ENCODE measurements at places on chromosomes 16 and 17. TPM values are rescaled to one million over a fixed set of nuclear protein-coding genes. Genes with fewer than 3 reads are reported as not detected.

DNA sequence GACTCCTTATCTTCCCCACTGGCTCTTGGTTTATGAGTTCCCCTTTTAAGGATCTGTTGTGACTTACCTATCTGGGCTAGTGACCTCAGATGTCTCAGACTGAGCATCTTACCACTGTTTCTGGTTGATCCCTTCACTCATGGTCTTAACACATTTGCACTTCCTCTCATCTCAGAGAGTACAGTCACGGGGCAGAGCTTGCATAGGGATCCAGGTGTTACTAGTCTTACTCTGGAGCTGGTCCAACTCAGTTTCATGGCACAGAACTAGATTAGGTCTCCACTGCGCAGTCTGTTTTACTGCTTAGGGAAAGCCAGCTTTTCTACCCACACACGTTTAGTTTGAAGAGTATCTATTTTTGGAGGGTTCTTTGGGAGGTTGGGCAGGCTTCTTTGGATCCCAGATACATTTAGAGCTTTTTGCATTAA is 10.2 kb downstream of the GABARAPL2 start:
- DNase-seq = no peak

DNA sequence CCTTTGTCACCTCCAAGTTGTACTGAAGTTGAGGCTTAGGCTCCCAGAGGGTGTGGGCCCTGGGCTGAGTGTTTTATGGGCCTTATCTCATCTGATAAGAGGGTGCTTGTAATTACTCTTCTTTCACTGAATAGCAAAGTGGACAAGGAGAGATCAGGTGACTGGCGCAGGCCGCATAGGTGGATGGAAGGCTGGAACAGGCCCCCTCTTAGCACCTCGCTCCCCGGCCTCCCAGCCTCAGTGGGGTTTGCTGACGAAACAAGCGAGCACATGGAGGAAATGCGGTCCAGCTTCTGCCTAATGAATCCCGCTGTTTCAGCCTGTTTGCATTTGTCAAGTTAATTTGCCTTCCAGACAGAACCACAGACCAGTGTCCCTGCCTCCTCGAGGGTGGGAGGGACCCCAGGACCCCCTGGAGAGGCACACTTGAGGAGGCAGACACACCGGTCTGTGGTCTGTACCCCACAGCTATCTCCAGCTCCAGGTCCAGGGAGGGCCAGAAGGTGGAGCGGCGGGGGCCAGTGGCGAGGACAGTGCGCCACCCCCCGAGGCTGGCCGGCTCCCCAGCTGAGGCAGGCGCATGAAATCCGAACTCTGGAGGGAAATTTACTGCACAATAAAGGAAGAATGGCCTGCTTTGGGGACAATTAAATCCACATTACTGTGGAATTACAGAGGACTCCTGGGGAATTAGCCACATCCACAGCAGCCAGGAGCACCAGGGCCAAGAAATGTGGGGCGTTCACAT is 123.4 kb downstream of the NTN1 start:
- no peak for DNase-seq

GRCh38 chr16:29804020-29804419 is 2.3 kb upstream of the MAZ start:
- DNase-seq = no peak

- DNase-seq = no peak
Measured at GRCh38 chr17:69060822-69061221, at the start of gene ABCA9. TSS of gene ABCA9 (minus strand) at chr17:69060927. CDS start at chr17:69051126, 9,801 bp downstream.

DNA sequence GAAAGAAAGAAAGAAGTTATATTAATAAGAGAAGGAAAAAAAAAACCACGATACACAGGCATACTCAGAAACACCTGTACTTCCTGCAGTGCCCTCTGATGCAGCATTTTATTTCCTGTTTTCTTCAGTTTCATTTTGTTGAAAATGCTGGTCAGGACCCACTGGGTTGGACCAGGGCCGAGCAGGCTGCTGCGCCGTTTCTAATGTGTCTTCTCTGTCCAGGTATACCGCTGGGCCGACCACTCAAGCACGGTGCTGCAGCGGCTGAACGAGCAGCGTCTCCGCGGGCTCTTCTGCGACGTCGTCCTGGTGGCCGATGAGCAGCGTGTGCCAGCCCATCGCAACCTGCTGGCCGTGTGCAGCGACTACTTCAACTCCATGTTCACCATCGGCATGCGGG is 8.3 kb downstream of the KLHL36 start:
- no peak for DNase-seq

DNA sequence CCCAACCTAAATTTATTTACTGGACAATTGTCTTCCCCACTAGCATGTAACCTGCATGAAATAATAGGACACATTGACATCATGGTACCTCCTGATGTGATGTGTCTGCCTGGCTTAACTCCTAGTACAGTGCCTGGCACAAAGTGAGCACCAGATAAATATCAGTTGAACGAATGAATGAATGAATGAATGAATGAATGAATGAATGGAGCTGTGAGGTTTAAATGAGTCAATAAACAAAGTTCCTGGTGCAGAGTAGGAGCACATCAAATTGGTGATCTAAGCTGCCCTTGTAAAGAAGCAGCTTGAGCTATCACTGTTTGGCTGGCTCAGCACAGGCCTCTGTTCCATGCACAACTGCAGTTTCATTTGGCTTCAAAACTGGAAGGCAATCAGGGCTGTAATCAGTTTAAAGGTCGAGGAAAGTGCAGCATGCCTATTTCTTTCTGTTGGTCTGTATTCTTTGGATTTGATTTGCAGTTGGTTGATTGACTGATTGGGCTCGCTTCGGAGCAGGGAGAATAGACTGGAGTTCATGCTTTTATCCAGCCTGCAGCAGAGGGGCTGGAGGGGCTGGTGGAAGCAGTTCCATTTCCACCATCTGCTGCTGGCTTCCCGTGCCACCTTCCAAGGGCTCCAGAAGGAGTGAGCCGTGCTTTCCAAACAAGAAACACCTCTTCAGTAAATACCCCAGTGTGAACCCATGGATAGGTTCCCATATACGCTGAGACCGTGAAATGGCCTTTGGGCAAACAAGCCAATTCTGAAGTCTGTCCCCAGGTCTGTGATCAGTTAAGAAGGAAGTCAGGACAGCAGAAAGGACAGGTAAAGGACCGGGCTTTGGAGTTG is 54.6 kb downstream of the GPRC5B start:
- DNase-seq = peak; percentile 28

- DNase-seq = no peak
Measured at GRCh38 chr17:67456103-67456502, 79.0 kb downstream of the PITPNC1 start.

DNA sequence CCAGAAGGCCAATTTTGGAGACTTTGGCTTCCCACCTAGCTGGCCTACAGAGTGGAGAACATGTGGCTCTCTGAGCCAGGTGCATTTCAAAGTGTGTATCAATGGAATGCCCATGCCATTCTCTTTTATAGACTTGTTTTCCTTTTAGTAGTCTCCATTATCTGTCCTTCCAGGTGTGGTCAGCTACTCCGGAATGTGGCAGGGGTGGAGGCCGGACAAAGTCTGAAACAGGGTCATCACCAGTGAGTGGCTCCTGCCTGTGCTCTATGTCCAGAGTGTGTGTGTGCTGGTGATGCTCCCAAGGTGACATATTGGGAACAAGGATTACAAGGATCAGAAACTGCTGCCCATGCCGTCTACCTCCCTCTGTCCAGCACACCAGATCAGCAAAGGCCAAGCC is 3.8 kb upstream of the TMEM220 start:
- DNase-seq = no peak

DNA sequence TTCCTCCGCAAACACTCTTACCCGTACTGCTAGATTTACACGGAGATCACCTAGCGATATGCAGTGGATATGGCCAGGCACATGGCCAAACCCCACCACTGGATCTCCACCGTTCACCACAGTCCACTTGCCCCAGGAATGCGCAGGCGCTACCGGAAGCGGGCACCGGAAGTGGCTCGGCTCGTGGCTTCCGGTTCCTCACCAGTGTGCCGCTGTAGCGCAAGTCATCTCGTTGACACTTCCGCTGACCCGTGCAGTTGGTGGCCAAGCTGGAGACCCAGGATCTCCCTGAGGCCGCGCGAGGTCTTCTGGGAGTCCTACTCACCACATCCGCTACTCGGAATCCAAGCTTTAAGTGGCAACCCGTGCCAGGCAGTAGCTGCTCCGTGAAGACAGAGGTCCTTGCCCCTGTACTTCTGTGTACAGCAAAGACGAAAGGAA is 11.5 kb downstream of the ZNF597 start:
- DNase-seq = peak; percentile 58

DNA sequence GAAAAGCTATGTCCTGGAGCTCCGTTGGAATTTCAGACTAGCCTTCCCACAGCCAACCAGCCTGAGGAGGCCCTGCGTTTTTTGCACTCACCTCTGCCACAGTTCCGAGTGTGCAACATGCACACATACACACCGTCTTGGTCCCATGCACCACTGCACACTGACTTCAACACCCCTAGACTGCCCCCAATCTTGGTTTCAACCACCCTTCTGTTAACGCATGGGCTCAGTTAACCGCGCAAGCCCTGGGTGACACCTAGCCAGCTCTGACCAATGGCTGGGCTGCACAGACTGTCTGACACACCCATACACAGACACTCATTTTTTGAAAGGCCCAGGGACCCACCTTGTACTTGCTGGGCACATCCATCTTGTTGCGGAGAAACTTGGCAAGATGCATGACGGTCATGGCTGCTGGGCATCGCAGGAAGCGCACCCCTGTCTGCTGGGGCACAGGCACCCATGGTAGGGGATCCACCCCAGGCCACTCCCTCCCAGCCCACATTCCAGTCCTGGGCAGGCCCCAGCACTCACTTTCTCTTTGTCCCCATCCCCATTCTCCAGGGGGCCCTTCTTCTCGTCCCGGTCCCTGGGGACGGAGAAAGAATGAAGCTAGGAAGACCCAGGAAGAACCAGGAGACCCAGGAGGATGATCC is 8.0 kb downstream of the CISD3 start:
- no peak for DNase-seq

GRCh38 chr17:59427425-59427921 is 96.0 kb downstream of the YPEL2 start:
- no peak for DNase-seq

Gene CHST5
- total RNA-seq = not detected

Gene DOC2A
- not detected for total RNA-seq

Gene MAF
- total RNA-seq = 33.1 TPM
